ENCODE measurements at places on chromosomes 13 and 19. TPM values are rescaled to one million over a fixed set of nuclear protein-coding genes. Genes with fewer than 3 reads are reported as not detected.

The STXBP2 gene
- 87.6 TPM for total RNA-seq

The TTC9B gene
- not detected for total RNA-seq

The ZNF433 gene
- total RNA-seq: 1.8 TPM

The CLDN10 gene
- total RNA-seq: not detected

The DAND5 gene
- total RNA-seq: 0.20 TPM

The LGI4 gene
- total RNA-seq: not detected

The FFAR3 gene
- not detected for total RNA-seq

The CGB3 gene
- not detected for total RNA-seq

The SLC17A7 gene
- 0.13 TPM for total RNA-seq

The EFNA2 gene
- 1.1 TPM for total RNA-seq

The SPACA4 gene
- not detected for total RNA-seq

The MED26 gene
- total RNA-seq: 9.2 TPM

All from endothelial cell of umbilical vein (primary cell).